T-helper 1 cell treated with Interleukin-12 subunit alpha and Interleukin-12 subunit beta and Interleukin-4 antibody, amounts not matched to agents 30 ng/mL and 1 ng/mL, for 36 hours (primary cell): ENCODE measurements at places on chromosomes 6 and 20. TPM values are rescaled to one million over a fixed set of nuclear protein-coding genes. Genes with fewer than 3 reads are reported as not detected.

Gene RAB44
- 0.12 and 0.20 TPM in 2 replicates for total RNA-seq

Gene KIFC1
- 76.1 and 76.9 TPM in 2 replicates for total RNA-seq

Gene ENPP5
- total RNA-seq: not detected in 2 replicates

Gene IL17A
- not detected in 2 replicates for total RNA-seq

Gene MOG
- not detected in 2 replicates for total RNA-seq

Gene COL21A1
- not detected in 2 replicates for total RNA-seq

Gene CD109
- 11.0 and 11.5 TPM in 2 replicates for total RNA-seq

Gene BPIFA1
- not detected in 2 replicates for total RNA-seq

Gene TTLL9
- not detected in 2 replicates for total RNA-seq

Gene LY86
- 5.5 and 5.8 TPM in 2 replicates for total RNA-seq

Gene LKAAEAR1
- total RNA-seq: not detected in 2 replicates

Gene EYA2
- not detected in 2 replicates for total RNA-seq

Gene SLC17A4
- total RNA-seq: not detected in 2 replicates

Gene SLCO4A1
- total RNA-seq: 41.0 and 41.6 TPM in 2 replicates

Gene BMP5
- not detected in 2 replicates for total RNA-seq

Gene TNFRSF6B
- not detected in 2 replicates for total RNA-seq

Gene DNAH8
- 0.12 and 0.41 TPM in 2 replicates for total RNA-seq

Gene SEL1L2
- not detected in 2 replicates for total RNA-seq

Gene AFG1L
- total RNA-seq: 4.1 and 5.5 TPM in 2 replicates
